ENCODE measurements at places on chromosomes 1 and 21.

- no peak for DNase-seq
Measured at GRCh38 chr1:247401310-247402119, 14.5 kb upstream of the NLRP3 start.

GRCh38 chr21:43361127-43361492 lies 65.8 kb downstream of the SIK1 start:
- DNase-seq: no peak

DNA sequence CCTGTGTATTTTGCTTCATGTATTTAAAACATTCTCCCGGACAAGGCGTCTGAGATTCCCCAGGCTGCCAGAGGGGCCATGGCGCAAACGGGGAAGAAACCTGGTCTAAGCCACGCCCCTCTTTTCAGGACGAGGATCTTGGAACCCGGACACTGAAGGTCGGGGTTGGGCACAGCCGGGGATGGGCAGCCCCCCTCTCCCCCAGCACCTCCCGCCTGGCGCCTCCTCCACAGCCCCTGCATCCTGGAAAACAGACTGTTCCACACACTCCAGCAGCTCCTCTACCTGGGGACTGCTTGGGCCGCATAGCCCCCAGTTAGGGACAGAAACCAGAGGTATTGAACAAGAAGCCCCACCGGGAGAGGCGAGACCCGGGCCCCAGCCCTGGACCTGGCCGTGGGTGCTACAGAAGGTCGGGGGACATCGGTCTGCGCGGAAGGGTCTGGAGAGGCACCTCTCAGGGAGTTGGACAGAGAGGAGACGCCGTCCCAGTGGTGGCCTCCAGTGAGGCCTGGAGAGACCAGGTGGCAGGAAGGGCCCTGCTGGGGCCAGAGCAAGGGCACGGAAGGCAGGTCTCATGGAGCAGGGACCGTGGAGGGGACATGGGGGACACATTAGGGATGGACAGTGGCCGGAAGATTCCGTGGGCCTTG lies 5.4 kb downstream of the TP73 start:
- DNase-seq: no peak

DNA sequence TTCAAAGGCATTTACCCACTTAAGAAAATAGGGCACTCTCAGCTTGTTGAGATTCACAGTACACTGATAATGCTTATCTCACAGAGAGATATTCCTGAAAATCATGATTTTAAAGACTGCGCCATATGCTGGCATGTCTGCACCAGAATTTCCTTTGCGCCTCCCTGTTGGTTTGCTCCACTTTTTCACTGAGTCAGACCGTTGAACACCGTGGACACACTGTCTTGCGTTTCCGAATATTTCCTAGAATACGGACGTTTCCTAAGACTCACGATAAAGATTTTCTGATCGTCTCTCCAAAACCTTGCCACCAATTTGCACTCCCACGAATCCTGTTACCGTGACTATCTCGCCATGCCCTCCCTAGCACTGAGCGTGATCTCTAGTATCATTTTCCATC lies 497 bp upstream of the C1orf115 start:
- DNase-seq: no peak

- DNase-seq: no peak
Measured at GRCh38 chr1:95230768-95231191, 3.2 kb upstream of the RWDD3 start.

GRCh38 chr1:185155600-185156287 lies 1.0 kb downstream of the TRMT1L start:
- DNase-seq: no peak

GRCh38 chr1:94934551-94934950 lies 7.6 kb upstream of the CNN3 start:
- DNase-seq: no peak

DNA sequence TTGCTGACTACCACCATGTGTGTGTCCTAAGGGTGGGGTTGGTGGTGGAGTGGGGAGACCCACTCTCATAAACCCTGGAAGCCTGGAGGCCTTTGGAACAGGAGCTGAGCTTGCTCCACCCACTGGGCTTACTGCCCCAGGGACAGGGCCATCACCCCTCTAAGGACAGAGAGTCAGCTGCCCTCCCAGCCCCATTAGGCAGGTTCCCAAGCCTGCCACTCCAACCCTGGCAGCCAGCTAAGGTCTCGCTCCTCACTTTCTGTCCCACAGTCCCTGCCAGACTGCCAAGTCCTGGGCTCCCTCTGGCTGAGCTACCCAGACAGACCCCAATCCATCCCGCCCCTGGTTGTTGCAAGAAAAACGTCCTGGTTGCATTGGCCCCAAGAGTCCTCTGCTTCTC lies 3.8 kb downstream of the NT5C1A start:
- no peak for DNase-seq
